ENCODE measurements at places on chromosomes 13 and 19. TPM values are rescaled to one million over a fixed set of nuclear protein-coding genes. Genes with fewer than 3 reads are reported as not detected.

ZIM2 gene
- total RNA-seq: 5.7 TPM

KISS1R gene
- total RNA-seq: not detected

DNA sequence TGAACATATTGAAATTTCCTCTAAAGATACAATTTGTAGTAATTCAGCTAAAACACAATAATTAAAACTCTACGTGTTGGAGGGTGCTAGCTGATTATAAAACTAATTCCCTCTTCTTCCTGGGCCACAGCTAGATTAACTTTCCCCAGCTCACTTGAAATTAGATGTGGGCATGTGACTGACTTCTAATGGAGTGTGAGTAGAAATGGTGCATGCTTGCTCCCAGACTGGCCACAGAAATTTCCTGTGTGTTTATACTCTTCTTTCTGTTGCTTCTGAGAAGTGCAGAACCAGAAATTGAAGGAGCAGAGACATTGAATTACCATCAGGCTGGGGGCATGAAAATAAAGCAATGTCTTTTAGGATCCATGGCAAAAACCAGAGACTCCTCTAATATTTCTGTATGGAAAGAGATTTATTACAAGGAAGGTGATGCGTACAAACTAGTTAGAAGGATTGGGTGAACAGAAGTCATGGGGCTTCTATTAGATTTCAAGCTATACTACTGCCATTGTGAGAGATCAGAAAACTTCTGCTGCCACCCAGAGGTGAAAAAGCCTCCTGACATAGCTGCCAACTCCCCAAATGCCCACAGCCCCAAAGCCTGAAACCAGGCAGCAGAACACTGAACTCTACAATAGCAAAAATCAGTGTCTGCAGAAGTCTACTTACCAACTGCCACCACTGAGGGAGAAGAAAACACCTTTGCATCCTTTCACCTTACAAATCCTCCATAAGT lies 379.2 kb upstream of the MIR17HG start:
- DNase-seq: peak; percentile 2

DNA sequence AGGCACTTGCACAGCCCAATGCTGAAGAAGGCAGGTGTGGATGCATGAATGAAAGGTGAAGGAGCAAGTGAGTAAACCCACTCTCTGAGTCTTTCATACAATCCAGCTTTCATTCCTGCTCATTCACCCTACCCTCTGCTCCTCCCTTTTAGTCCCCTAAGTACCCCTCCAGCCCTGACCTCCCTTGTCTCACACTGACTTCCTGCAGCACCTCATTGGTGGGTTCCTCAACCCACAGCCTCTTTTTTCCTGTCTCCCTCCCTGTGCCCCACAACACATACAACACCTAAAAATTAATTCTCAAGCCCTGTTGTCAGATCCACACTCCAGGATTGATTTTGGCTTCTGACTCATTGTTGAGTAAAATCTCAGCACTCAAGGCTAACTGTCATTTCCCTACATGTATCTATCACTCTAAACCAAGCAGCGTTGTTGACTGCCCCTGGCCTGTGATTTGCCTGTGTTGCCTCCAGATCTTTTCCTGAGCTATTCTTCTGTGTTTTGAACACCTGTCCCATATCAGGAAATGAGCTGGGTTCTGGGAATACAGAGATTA lies 177.3 kb upstream of the SERP2 start:
- DNase-seq: no peak

TPRX1 gene
- total RNA-seq: not detected

- no peak for DNase-seq
These were observed 383.1 kb upstream of the GPC6 start for GRCh38 chr13:92843549-92843948.

- DNase-seq: no peak
These were observed 10.2 kb downstream of the PPP2R1A start for GRCh38 chr19:52200044-52200443.

DNA sequence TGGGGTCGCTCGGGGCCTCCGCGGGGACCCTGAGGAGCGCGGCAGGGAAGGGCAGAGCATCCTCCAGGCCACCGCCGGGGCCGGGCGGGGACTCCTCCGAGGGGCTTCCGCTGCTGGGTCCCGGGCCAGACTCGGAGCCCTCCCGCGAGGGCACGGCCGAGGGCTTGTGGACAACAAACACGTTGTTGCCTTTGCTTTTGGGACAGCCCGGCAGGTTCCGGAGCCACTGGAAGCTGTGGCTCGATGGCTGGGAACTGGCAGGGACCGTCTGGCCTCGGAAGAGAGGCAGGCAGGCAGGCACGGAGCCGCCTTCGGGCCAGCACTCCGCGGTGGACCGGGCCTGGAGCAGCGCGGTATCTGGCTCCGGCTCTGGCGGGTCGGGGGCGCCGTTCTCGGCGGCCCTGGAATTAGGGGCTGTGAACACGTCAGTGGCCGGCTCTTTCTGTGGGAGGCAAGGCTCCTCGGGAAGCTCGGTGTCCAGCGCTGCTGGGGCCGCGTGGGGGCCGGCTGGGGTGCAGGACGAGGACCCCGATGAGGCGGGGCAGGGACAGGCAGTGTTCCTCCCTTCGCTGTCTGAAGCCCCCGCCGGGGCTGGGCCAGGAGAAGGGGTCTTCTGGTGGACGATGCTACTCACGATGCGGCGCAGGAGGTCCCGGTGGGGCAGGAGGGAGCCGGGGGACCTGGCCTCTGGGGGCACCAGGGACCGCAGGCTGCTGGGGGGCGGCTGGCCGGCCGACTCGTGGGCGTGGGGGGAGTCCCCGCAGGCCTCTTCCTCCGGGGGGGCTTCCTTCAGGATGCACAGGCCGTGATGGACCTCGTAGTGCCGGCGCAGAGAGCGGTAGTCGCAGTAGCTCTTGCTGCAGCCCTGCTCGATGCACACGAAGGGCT lies 27.6 kb downstream of the ZNF541 start:
- no peak for DNase-seq

DNA sequence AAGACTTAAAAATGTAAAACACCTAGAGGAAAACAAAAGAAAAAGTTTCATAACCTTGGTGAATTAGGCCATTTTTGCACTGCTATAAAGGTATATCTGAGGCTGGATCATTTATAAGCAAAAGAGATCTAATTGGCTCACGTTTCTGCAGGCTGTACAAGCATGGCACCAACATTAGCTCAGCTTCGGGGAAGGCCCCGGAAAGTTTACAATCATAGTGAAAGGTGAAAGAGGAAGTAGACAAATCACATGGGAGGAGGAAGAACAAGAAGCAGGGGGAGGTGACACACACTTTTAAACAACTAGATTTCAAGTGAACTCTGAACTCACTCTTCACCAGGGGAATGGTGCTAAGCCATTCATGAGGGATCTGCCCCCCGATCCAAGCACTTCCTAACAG lies 1358.5 kb upstream of the PCDH9 start:
- no peak for DNase-seq

KLC3 gene
- 0.16 TPM for total RNA-seq

GRCh38 chr13:33471204-33471603 lies 185.6 kb upstream of the STARD13 start:
- no peak for DNase-seq

GRCh38 chr13:73231471-73231870 lies 172.7 kb downstream of the KLF5 start:
- DNase-seq: no peak

- no peak for DNase-seq
These were observed 202.2 kb downstream of the SUCLA2 start for GRCh38 chr13:47798906-47799305.

GRIK5 gene
- total RNA-seq: 2.5 TPM

GRCh38 chr13:27830010-27830409 lies 37.7 kb downstream of the GSX1 start:
- DNase-seq: no peak

ZNF829 gene
- 9.8 TPM for total RNA-seq

- no peak for DNase-seq
These were observed 18.2 kb downstream of the IL17D start for GRCh38 chr13:20721454-20722357.

ZNF324 gene
- total RNA-seq: 9.5 TPM

DNA sequence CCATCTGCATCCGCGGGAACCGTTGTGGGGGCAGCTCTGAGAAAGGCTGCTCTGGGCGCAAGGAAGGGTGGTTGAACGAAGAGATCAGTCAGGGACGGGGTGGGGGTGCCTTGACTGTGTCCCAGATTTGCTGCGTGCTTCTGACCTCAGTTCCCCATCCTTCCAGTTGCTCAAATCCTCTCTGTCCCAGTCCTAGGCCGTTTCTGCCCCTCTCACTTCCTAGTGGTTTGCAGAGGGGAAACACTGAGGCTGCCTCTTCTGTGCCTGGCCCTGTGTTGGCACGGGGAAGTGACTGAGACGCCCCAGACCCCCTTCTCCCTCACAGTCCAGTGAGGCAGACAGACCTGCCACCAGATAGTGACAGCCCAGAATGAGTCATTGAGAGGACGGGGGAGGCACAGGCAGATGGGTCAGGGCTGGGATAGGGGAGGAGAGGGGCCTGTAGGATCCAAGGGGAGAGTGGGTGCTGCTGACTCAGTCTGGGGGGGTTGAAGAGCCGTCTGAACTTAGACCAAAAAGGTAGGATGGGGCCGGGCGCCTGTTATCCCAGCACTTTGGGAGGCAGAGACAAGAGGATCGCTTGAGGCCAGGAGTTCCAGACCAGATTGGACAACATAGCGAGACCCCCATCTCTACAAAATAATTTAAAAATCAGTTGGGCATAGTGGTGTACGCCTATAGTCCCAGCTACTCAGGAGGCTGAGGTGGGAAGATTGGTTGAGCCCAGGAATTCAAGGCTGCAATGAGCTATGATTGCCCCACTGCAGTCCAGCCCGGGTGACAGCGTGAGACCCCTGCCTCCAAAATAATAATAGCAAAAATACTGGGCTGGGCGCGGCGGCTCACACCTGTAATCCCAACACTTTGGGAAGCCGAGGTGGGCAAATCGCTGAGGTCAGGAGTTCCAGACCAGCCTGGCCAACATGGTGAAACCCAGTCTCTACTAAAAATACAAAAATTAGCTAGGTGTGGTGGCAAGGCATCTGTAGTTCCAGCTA lies 26.5 kb downstream of the NUMBL start:
- no peak for DNase-seq

DNA sequence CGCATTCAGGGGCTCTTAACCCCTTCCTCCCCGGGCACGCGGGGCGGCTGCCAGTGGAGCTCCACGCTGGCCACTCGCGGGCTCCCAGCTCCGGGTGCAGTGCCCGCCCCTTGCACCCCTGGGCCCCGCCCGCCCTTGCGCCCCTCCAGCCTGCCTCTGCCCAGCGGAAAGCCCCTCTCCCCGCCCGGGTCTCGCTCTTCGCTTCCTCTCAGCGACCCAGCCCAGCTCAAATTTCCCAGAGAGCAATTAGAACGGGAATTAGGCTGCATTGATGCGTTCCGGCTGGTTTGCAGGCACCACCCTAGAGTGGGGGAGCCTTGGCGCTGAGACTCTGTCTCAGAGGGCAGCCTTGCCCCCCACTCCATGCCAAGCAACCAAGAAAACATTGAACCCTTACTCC lies 1.8 kb upstream of the GSX1 start:
- no peak for DNase-seq

TUBB4A gene
- 2.5 TPM for total RNA-seq

ZNF28 gene
- 33.5 TPM for total RNA-seq

KASH5 gene
- total RNA-seq: not detected

GRCh38 chr19:46529622-46530451 lies 34.2 kb upstream of the PNMA8B start:
- no peak for DNase-seq

Data from urinary bladder (tissue), 4 donors.